ENCODE measurements at places on chromosomes 3 and 15. TPM values are rescaled to one million over a fixed set of nuclear protein-coding genes. Genes with fewer than 3 reads are reported as not detected.
A peak's percentile ranks its signal among the peaks of the same experiment; 100 is the strongest.

- no peak for DNase-seq
Observed at GRCh38 chr15:85988741-85989140, 90.9 kb upstream of the AGBL1 start.

Gene CKMT1A
- total RNA-seq: not detected

DNA sequence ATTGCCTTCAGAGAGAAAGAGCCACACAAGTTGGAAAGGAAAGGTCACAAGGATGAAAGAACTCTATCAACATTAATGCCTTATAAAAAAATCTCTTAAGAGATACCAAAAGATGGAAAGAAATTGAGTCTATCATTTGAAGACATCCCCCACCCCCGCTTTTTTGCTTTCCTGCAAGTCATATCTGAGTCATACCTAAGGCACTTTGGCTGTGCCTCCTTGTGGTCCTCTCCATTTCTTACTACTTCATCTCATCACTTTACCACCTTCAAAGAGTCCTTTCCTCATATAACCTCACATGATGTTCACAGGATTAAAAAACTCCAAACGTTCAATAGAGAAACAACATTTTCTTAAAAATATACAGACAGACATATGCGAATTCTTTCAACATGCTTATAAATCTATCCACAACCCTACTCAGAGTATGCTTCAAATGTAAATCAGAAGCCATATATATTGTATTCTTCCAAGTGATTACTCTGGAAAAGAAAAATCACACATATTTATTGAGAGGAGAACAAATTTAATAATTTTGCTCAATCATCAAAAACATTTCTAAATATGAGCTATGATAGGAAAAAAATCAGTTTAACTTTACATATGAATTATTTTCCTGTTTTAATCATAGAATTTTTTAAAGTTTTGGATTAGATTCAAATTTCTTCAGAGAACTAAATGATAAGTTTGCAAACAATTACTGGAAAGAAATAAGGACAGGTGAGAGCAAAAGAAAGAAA is 1003.9 kb upstream of the CFAP20DC start:
- peak; percentile 19 for DNase-seq

DNA sequence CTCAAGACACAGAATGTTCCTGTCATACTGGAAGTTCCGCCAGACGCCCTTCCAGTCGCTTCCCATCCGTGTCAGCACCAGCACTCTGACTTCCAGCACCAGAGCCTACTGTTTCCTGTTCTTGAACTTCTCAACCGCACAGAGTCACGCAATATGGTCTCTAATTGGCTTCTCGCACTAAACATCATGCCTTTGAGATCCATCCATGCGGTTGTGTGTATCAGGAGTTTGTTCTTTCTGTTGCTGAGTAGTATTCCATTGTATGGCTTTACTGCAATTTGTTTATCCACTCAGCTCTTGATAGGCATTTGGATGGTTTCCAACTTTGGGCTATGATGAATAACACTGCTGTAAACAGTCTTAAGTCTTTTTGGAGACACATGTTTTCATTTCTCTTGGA is 112.1 kb downstream of the LRRK1 start:
- DNase-seq: no peak

DNA sequence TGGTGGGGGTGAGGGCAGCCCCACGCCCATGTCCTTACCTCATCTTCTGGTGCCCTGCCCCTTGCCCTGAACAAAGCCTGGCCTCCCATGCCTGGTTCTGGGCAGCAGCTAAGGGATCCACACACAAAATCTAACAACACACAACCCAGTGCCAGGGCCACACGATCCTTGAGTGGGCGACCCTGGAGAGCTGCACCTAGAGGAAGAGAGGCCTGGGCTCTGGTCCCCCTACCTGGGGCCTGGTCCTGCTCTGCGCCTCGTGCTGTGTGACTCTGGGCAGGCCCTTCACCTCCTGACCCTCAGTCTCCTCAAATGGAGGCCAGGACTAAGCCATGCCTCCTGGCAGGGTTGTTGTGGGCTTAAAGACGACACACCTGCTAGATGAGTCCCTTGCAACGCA is 20.0 kb upstream of the C3orf22 start:
- DNase-seq: no peak

GRCh38 chr15:32723171-32723948 is 5.6 kb downstream of the GREM1 start:
- DNase-seq: no peak

DNA sequence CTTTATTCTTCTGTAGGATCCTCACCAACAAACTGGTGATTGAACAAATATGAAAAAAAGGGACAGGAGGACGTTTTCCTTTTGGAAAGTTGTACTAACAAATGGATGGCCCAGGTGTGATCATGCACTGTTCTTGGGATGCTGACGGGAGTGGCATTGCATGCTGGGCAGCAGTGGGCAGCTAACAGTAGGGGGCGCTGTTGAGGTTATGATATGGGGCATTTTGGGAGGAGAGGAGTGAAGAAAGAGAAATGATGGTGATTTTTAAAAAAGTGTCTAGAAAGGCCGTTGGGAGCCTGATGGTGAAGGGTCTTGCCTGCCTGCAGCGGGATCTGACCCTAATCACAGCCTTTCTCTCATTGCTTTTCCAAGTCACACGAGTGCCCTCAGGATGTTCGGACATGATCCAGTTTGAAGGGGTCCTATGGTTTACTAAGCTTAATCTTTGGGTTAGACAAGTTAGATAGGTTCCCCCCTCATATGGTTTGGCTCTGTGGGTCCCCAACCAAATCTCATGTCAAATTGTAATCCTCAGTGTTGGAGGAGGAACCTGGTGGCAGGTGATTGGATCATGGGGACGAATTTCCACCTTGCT is 46.2 kb upstream of the PRTG start:
- peak; percentile 61 for DNase-seq

DNA sequence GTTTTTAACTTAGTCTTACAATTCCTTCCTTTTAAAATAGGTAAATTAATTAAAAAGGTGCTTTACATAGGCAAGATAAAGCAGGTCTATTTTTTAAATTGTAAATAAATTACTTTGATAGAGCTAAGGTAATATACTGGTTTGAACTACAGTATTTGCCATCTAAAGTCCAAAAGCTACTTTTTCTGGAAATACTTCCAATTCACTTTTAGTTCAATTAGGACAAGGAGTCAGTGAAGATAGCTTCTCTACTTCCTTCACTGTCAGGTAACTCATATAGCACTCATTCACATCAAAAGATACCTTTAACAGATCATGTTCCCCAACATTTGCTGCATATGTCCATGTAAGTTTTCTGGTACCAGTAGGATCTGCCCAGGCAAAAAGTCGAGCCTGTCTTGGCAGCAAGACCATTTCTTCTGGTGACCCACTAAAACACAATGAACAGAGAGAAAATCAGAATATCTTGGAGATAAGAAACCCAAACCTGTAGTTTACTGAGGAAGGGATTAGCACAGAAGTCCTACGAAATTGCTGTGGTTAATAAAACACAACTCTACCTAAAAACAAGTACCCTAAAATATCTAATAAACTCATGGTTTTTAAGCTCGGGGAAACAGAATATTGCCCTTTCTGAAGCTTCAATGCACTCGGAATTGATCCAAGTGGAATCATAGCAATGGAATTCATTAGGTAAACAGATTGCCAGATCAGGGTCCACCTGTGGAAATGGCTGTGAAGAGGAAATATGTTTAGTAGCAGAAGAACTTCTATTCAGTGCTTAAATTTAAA is 153.1 kb downstream of the VPS13C start:
- DNase-seq: no peak

GRCh38 chr3:33941804-33942203 is 143.4 kb downstream of the PDCD6IP start:
- DNase-seq: no peak

Gene TMC3
- not detected for total RNA-seq

Data from activated CD4-positive, alpha-beta T cell treated with anti-CD3 and anti-CD28 coated beads, Interleukin-2, amount 10 ng/mL, durations not matched to agents 7 days and 5 days (primary cell).